MCF 10A (cell line): ENCODE measurements at places on chromosomes 5 and 9. TPM values are rescaled to one million over a fixed set of nuclear protein-coding genes. Genes with fewer than 3 reads are reported as not detected.

DNA sequence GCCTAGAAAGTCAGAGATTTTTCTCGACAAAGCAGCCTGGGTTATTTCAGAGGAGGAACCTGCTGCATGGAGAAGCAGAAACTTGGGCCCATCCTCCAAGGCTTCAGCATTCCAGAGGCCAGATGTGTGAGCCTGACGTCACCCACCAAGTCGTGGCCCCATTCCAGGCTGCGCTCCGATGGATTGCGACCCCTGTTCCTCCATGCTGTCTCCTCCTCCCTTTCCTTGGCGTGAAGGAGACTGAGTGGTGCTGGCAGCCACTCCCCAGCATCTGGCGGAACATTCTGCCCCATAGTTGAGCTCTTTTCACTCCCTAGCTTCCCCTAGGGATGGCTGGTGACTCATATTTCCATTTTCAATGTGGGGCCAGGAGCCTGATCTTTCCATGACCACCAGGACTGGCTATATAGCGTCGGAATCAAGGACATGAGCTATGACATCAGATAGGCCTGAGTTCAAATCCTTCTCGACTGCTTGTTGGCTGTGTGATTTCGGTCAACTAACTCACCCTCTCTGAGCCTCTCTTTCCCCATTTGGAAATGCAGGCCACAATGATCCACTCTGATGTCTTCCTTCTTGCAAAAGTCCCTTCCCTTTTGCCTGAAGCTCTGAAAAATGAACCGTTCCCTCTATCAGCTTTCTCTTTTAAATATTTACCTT is 24.5 kb upstream of the DUSP1 start:
- peak overlapping the region; percentile 21 for H3K4me3 ChIP-seq
- peak; percentile 96 for DNase-seq
- H3K36me3 ChIP-seq, result peaks cover 6% of the 10 kb centered on the region
- peaks cover 50% of the 10 kb centered on the region for H3K4me1 ChIP-seq
- peak overlapping the region; percentile 79 for H3K27ac ChIP-seq
- H3K27me3 ChIP-seq, result no peaks in the 10 kb centered on the region

GRCh38 chr9:135819905-135820304 is 87.4 kb downstream of the CAMSAP1 start:
- no peaks in the 10 kb centered on the region for H3K4me1 ChIP-seq
- H3K4me3 ChIP-seq, result no peak overlapping the region
- no peak for DNase-seq
- peaks cover 82% of the 10 kb centered on the region for H3K36me3 ChIP-seq
- H3K27me3 ChIP-seq, result no peaks in the 10 kb centered on the region

STRBP gene
- total RNA-seq, result 9.4 and 13.1 TPM in 2 replicates

RASEF gene
- total RNA-seq, result 6.9 and 7.5 TPM in 2 replicates
